Esophagus squamous epithelium (tissue), 5 donors: ENCODE measurements at places on chromosomes 5 and 9.

DNA sequence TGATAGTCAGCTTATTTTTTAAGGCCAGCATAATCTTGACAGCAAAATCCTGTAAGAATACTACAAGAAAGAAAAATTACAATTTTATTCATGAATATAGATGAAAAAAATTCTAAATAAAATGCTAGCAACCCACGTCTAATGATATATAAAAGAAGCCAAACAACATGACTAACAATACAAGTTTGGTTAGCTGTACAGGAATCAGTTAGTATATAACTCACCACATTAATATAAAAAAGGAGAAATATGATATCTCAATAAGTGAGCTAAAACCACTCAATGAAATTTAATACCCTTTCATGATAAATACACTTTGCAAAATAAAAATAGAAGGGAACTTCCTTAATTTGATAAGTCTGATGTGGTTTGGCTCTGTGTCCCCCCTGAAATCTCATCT is 139.7 kb upstream of the MAN2A1 start:
- DNase-seq = no peak

DNA sequence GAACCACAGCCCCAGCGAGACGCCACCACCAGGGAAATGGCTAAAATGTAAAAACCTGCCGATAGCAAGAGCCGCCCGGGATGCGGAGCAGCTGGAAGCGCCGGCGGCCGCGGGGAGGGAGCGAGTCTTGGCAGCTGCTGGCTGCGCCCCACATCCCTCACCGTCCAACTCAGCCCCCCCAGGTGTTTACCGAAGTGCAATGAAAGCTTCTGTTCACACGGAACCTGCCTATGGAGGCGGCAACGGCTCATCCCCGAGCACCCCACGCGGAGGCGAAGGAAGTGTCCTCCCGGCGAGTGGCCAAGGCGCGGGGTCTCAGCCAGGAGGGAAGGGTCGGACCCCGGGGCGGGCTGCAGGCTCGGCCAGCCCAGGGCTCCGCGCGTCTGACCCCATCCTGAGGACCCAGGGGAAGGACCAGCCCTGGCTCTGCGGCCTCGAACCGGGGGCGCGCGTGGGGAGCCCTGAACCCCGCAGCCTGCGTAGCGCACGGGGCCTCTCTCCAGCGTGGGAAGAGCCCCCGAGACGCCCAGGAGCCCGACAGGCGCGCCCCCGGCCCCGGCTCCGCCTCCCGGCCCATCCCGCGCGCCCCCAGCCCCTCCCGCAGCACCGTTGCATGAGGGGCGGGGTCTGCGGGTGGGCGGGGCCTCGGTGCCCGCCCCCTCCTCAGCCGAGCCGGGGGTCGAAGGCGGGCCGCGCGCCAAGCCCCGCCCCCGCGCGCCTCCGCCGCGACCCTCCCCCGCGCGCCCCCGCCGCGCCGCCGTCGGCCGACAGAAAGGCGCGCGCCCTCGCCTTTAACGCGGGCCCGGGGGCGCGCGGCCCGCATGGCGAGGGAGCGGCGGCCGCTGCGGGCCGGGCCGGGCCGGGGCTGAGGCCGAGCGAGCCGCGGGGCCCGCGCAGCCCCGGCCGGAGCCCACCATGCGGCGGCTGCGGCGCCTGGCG is at the start of gene DIPK1B:
TSS of gene DIPK1B (plus strand) at position 822 of the 939 bp plus-strand sequence. CDS start at position 916, 94 bp downstream.
- no peak for DNase-seq

DNA sequence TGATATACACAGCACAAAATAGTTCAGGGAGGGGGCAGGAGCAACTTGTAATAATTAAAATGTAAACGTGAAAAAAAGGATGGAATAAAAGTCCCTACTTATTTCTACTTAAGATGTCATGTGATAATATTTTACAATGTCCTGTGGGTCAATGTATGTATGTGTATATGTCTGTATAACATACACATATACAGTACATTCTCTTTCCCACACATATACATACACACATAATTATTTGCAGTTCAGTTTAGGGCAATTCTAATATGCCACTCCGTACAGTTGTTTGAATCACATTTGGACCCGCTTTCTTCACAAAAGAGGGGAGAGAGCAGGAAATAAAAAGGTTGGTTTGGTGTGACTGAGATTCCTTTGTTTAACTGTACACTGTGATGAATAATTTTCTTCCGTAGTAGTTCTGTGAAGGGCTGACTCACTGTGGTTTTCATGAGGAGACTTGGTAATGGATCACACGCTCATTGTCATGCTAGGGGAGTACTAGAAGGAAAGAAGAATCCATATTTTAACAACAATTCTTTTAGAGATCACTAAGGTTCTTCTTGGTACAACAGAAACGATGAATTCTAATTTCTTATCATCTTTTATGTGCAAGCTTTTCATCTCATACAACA is 26.2 kb upstream of the ACOT12 start:
- DNase-seq = no peak

DNA sequence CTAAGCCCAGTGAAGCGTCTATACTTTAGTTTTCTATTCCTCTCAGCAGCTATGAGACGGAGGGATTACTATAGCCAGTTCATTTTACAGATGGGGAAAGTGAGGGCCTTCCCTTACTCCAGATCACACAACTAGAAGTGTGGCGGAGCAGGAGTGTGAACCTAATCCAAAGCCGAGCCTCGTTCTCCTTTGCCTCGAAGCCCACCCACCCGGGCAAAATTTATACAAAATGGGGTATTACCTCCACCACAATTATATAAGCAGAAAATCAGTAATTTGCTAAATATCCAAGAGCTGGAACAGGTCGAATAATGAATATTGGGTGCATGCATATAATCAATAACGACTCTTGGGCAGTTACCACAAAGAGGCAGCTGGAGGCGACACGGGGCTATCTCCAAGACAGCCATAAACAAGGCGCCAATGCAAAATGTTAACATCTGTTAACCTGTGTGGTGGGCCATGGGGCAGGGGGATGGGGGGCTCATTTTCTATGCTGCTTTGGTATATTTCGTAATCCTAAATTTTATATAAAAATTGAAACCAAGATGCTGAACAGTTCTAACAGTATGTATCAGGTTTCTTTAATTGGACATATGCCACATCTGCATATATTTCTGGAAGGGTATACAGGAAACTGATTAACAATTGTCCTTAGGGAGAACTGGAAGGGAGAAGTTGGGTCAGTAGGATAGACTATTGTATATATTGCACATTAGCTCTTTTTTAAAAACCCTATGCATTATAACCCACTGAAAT is 1.2 kb upstream of the RNF44 start:
- no peak for DNase-seq

DNA sequence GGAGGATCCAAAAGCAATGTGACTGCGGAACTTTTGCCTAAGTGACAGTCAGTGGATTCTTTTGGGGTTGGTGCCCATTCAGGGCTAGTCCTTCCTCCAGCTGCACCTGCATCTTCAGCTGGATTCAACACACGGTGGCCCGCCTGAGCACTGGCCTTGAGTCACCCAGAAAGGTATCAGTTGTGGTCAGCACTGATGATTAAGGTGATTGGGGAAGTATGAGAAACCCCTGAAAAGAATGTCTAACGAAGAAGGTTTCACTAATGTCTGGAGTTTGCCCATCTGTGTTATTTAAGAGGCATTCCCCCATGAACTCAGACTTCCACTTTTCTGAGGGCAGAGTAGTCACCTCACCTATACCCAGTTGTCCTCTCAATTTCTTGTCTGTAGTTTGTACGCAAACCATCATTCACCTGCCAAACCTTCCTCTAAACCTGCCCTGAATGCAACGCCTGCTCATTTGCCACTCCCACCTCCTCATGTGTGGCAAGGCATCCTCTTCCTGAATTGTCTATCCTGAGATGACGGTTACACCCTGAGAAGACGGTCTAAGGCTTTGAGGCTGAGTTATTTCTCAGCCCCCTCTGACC is 27.2 kb downstream of the CSF2 start:
- no peak for DNase-seq

DNA sequence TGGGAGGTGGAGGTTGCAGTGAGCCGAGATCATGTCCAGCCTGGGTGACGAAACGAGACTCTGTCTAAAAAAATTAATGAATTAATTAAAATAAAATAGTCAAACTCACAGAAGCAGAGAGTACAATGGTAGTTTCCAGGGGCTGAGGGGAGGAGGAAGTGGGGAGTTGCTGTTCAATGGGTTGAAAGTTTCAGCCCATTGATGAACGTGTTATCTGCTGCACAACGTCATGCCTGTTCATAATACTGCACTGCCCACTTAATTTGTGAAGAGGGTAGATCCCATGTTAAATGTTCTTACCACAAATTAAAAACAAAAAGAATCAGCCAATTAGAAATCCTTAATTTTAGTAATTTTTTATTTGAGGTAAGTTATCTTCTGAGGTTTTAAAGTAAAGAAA is 16.4 kb upstream of the RUFY1 start:
- DNase-seq = no peak

- no peak for DNase-seq
Measured at GRCh38 chr5:109218818-109219217, 191.0 kb downstream of the PJA2 start.

GRCh38 chr5:141778683-141779082 is 96.7 kb upstream of the ARAP3 start:
- DNase-seq = no peak

- DNase-seq = no peak
Measured at GRCh38 chr5:7754997-7755596, 95.8 kb downstream of the CFAP90 start.

DNA sequence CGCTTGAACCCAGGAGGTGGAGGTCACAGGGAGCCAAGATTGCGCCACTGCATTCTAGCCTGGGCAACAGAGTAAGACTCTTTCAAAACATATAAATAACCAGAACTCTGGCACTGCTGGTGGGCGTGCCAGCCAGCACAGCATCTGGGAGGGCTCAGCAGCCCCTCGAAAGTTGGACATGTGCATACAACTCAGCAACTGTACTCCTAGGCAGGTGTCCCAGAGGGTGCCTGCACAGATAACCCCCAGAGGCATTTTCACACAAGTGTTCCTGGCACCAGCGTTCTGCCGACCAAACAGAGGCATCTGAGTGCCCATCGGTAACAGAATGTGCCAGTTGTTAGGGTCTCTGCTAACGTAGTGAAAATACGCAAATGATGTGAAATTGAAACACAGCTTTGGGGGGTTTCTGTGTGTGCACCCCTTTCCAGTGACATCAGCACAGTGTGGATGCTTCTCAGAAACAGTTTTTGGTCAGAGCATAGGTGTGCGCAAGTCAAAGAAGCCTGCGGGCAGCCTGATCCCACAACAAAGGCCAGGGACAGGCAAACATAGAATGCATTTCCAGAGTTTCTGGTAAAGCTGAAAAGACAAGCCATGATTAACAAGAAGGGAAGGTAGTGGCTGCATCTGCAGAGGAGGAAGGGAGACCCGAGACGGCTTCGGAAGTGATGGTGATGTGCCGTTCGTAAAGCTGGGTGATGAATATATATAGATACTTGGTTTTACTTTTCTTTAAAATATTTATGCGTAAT is 190.2 kb downstream of the CACNA1B start:
- no peak for DNase-seq

GRCh38 chr5:150246835-150247234 is 42.7 kb downstream of the CAMK2A start:
- DNase-seq = no peak

- no peak for DNase-seq
Measured at GRCh38 chr9:33044677-33045282, 19.7 kb downstream of the DNAJA1 start.

GRCh38 chr9:127126971-127127370 is 4.5 kb upstream of the ANGPTL2 start:
- no peak for DNase-seq

DNA sequence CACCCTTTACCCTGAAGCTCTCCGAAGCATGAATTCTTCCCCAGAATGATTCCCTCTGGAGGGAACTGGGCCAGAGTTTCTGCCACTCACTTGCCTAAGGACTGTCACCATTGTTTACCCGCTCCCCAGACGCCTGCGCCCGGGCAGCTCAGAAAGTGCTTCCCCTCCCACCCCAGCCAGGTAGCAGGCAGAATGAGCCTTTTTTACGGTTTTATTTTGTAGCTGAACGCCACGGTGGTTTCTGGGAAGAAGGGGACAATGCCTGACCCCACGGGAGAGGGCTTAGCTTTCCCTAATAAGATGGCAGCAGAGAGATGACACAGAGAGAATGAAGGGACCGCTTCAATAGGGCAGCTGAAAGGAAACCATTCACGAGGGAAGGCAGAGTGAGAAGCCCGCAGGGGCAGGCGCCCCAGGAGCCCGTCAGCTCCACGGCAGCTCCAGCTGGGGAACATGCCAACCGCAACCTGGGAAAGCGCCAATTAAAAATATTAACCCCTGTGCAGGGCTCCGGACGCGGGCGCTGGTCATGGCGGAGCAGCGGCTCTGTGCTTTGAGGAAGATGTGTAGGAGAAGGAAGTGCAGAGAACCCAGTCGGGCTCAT is 20.4 kb upstream of the NTNG2 start:
- no peak for DNase-seq

DNA sequence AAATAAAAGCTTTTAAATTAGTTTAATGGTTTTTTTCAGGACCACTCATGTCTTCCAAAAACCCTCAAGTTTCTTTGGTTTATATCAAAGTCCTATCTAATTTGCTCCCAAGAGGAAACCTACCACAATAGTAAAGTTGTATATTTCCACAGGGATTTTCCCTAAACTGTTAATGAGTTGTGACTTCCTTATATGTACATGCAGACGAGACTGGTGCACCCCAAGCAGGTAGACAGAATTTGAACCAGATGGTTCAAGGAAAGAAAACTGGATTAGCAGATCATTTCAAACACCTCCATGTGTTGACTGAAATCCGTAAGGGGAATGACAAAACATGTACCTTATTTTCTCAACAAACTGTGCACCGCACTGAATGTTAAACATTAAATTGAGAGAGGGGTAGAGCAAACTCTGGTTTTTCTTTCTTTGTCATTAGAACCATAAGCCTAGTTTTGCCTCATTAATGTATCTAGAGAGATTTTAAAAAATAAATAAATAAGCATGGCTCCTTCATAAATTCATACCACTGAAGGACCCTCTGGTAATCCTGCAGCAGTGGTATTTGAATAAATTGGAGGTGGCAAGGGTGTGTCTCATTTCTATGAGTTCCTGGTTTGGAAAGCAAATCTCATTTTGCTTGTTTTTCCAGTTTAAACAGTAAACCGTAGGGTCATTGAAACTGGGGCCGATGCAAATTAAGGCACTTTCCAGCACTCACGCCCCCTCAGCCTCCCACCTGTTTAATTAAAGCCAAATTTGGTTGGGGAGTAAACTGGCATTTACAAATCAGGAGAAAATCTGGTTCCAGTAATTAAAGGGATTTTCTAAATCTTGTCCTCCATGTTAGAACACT is 51.1 kb downstream of the ENC1 start:
- no peak for DNase-seq

GRCh38 chr5:102758576-102758975 is 3.5 kb downstream of the PAM start:
- no peak for DNase-seq

- no peak for DNase-seq
Measured at GRCh38 chr5:135106610-135107471, 72.8 kb upstream of the PITX1 start.

GRCh38 chr5:17398866-17399835 is 98.9 kb upstream of the TAF11L2 start:
- DNase-seq = no peak

GRCh38 chr9:129933185-129934040 is 98.2 kb downstream of the USP20 start:
- DNase-seq = no peak

- DNase-seq = no peak
Measured at GRCh38 chr5:167794121-167794520, 497.3 kb upstream of the WWC1 start.
